Breast epithelium (tissue), 4 donors: ENCODE measurements at places on chromosomes 13 and 19. TPM values are rescaled to one million over a fixed set of nuclear protein-coding genes. Genes with fewer than 3 reads are reported as not detected.

Gene NFILZ
- not detected for total RNA-seq

Gene VSTM1
- total RNA-seq: not detected

Gene ZNF610
- 1.1 TPM for total RNA-seq

Gene ZNF560
- total RNA-seq: not detected

Gene OR7A5
- not detected for total RNA-seq

Gene ZNF177
- 8.3 TPM for total RNA-seq

Gene RASGRP4
- total RNA-seq: 0.66 TPM

Gene SLC15A1
- total RNA-seq: 1.3 TPM

Gene ACER1
- total RNA-seq: not detected

DNA sequence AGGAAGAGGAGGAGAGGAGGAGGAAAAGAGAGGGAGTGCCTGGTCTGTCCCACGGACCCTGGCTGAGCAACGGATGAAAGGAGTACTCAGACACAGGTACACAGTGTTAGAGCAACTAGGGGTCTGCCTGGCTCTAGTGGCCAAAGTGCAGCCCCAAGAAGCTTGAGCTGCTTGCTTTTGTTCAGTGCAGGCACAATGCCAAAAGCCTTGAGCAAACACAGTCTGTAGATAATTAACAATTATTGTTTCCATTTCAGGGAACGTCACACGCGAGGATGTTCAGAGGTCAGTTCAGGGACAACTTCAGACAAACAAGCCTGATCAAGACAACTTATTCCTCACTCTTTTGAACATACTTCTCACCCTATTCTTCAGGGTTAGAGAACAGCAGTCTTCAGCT is 32.2 kb upstream of the ZNF726 start:
- no peaks in the 10 kb centered on the region for H3K27me3 ChIP-seq
- DNase-seq: no peak
- H3K4me1 ChIP-seq: no peaks in the 10 kb centered on the region
- no peaks in the 10 kb centered on the region for H3K36me3 ChIP-seq

DNA sequence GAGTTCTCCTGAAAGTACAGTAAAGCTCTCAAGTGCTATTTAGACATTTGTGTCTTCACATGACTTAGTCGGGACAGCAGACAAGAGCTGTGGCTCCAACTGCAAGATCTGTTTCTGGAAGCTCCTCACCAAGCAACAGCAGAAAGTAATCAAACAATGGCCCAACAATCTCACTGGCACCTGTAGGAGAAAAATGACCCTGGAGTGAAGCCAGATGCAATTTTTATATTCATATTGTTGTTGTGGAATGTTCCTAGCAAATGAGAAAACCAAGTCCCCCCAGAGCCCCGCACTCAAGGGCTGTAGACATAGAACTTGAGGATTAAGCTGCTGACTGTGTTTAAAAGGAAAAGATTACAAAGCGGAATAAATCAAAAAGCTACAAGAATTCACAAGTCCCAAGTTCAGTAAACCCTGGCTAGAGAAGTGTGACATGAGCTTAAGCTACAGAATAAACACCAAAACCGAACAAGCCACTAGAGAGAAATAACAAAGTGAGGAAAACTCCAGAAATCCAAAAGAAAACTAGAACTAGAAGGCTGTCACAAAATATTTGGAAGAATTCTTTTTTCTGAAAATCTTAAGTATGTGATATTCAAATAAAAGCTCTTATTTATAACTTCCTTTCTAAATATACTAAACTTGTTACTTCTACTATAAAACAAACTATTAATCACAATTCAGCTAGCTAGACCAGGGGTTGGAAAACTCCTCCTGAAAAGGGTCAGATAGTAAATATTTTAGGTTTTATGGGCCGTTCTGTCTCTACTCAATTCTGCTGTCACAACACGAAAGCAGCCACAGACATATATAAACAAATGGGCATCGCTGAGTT is 454.5 kb downstream of the SUCLA2 start:
- no peaks in the 10 kb centered on the region for H3K4me1 ChIP-seq
- H3K27ac ChIP-seq: no peak overlapping the region
- no peaks in the 10 kb centered on the region for H3K36me3 ChIP-seq
- H3K27me3 ChIP-seq: no peaks in the 10 kb centered on the region

DNA sequence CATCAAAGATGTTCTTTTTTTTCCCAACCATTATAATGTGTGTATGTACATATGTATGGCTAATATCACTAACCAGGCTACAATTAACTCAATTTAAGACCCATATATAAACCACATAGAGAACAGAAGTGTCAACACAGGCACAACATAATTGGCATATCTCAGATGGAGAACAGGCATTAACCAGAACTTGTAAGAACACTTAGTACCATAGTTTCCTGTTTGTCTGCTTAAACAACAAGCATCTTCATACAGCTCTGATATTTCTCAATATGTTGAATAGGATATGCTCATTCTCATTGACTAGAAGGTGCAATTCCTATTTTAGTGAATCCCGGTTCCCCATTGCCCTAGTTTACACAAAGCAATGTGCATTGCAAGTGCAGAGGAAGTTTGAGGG is 116.9 kb upstream of the EDNRB start:
- no peaks in the 10 kb centered on the region for H3K36me3 ChIP-seq
- no peak for DNase-seq
- no peaks in the 10 kb centered on the region for H3K27me3 ChIP-seq
- H3K4me3 ChIP-seq: no peak overlapping the region
- H3K27ac ChIP-seq: no peak overlapping the region

GRCh38 chr19:45515807-45516401 is 8.6 kb downstream of the VASP start:
- H3K36me3 ChIP-seq: no peaks in the 10 kb centered on the region
- no peak overlapping the region for H3K4me3 ChIP-seq
- DNase-seq: no peak
- peak overlapping the region; percentile 80 for H3K27ac ChIP-seq

GRCh38 chr19:13964776-13965175 is 12.5 kb downstream of the DCAF15 start:
- H3K27ac ChIP-seq: no peak overlapping the region
- H3K4me3 ChIP-seq: no peak overlapping the region
- no peaks in the 10 kb centered on the region for H3K27me3 ChIP-seq
- H3K36me3 ChIP-seq: peaks cover 13% of the 10 kb centered on the region

GRCh38 chr13:59745392-59745788 is 418.3 kb downstream of the DIAPH3 start:
- no peak for DNase-seq
- H3K36me3 ChIP-seq: no peaks in the 10 kb centered on the region
- H3K4me3 ChIP-seq: no peak overlapping the region
- no peak overlapping the region for H3K27ac ChIP-seq
- H3K4me1 ChIP-seq: no peaks in the 10 kb centered on the region

- H3K36me3 ChIP-seq: no peaks in the 10 kb centered on the region
- no peaks in the 10 kb centered on the region for H3K27me3 ChIP-seq
- H3K4me3 ChIP-seq: no peak overlapping the region
These were observed 13.7 kb downstream of the RNASEH2B start for GRCh38 chr13:50923272-50923671.

GRCh38 chr19:4913996-4914735 is 4.9 kb downstream of the UHRF1 start:
- H3K4me1 ChIP-seq: peaks cover 17% of the 10 kb centered on the region
- no peak for DNase-seq
- H3K27me3 ChIP-seq: no peaks in the 10 kb centered on the region
- H3K4me3 ChIP-seq: no peak overlapping the region
- H3K36me3 ChIP-seq: no peaks in the 10 kb centered on the region

DNA sequence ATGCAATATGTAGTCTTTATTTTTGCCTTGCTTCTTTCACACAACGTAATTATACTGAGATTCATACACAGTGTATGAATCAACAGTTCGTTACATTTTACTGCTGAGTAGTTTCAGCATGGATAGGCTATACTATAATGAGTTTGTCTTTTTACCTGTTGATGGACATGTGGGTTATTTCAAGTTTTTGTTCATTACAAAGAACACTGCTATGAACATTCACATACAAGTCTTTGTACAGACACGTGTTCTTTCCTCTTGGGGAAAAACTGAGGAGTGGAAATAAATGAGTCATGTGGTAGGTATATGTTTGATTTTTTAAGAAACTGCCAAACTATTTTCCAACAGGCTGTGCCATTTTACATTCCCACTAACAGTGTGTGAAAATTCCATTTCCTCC is 35.1 kb downstream of the ENOX1 start:
- H3K27ac ChIP-seq: no peak overlapping the region
- no peaks in the 10 kb centered on the region for H3K4me1 ChIP-seq
- no peaks in the 10 kb centered on the region for H3K36me3 ChIP-seq
- no peaks in the 10 kb centered on the region for H3K27me3 ChIP-seq
- no peak for DNase-seq

DNA sequence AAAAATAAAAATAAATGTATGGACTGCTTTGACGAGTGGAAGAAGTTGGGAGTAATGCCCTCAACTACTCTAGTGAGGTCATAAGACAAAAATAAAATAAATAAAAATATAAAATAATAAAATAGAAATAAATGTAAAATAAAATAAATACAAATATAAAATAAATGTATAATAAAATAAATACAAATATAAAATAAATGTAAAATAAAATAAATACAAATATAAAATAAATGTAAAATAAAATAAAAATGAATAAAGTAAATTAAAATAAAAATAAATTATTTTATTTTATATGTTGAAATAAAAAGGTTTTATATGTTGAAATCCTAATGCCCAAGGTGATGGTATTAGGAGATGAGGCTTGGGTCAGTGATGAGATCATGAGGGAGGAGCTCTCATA is 20.1 kb upstream of the IGSF23 start:
- DNase-seq: no peak
- H3K27me3 ChIP-seq: peaks cover 15% of the 10 kb centered on the region
- no peak overlapping the region for H3K4me3 ChIP-seq

DNA sequence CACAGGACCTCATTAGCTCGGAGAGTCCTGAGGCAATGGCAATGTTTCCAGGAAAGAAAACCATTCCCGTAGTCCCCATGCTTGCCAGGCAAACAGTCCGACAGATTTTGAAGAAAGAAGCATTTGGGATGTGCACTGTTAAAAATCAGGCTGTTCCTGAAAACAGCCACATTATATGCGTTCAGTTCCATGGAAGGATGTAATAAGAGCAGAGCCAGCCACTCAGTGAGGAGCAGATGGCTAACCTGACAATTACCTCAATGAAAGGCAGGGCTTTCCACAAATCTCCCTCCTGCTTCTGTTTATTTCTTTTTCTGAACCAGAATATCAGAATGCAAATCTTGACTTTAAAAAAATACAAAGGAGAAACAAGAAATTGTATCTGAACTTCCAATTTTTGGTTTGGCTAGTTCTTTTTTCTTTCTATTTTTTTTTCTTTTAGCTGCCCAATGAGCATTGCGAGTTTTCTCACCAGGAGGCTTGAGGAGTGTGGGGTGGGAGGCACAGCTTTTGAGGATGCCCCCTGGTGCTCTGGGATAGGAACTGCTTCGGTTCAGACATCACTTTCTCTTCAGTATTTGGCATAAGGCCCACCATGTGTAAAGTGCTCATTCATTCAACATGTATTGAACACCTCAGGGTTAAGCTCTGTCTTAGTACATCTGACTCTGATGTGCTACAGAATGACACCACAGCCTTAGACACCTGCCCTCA is 124.2 kb downstream of the TBC1D4 start:
- H3K4me3 ChIP-seq: no peak overlapping the region
- DNase-seq: no peak
- no peaks in the 10 kb centered on the region for H3K36me3 ChIP-seq
- no peaks in the 10 kb centered on the region for H3K27me3 ChIP-seq
- H3K27ac ChIP-seq: no peak overlapping the region

DNA sequence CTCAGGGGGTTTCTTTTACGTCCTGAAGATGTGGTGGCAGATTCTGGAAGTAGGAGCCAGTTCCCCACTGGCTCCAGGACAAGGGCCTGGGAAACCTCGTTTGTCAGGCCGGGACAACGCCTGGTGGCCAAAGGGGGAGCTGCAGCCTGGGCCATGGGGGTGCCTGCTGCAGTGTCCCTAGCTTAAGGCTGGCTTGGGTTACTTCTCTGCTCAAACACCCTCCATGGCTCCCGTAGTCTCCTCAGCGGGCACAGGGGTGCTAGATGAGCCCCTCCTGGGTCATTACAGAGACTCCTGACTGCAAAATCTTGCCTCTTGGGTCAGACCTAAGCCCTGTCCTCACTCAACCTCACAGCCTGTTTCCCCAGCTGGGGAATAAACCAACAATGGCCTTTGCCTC is 14.7 kb downstream of the CILP2 start:
- H3K4me1 ChIP-seq: no peaks in the 10 kb centered on the region
- no peak overlapping the region for H3K4me3 ChIP-seq
- no peaks in the 10 kb centered on the region for H3K36me3 ChIP-seq
- H3K27me3 ChIP-seq: no peaks in the 10 kb centered on the region
- DNase-seq: no peak

- H3K27ac ChIP-seq: peak overlapping the region; percentile 93
- no peaks in the 10 kb centered on the region for H3K36me3 ChIP-seq
- peaks cover 11% of the 10 kb centered on the region for H3K4me1 ChIP-seq
- DNase-seq: no peak
These were observed 1.3 kb downstream of the GADD45B start for GRCh38 chr19:2477141-2477710.

DNA sequence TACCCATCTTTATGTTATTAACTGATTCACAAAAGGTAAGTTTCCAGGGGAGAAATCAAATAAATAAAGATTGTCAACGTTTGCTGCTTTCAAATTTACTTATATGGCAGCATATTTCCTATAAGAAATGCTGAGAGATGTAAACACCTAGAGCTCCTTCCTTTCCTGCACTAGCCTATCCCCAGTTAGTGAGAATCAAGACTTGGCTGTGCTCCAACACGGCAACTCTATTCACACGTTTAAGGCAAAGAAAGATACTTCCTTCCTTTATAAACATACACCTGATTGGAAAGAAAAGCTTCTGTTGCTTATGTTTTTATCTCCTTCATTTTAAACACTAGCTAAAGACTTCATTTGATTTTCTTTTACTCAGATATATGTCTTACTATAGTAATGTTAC is 107.0 kb downstream of the PCDH9 start:
- no peaks in the 10 kb centered on the region for H3K36me3 ChIP-seq
- no peak overlapping the region for H3K27ac ChIP-seq
- no peak overlapping the region for H3K4me3 ChIP-seq
- H3K27me3 ChIP-seq: no peaks in the 10 kb centered on the region
- H3K4me1 ChIP-seq: no peaks in the 10 kb centered on the region

- no peaks in the 10 kb centered on the region for H3K36me3 ChIP-seq
- no peak for DNase-seq
- no peak overlapping the region for H3K4me3 ChIP-seq
- no peaks in the 10 kb centered on the region for H3K27me3 ChIP-seq
- H3K27ac ChIP-seq: no peak overlapping the region
These were observed 85.9 kb upstream of the VSTM2B start for GRCh38 chr19:29439688-29440550.

DNA sequence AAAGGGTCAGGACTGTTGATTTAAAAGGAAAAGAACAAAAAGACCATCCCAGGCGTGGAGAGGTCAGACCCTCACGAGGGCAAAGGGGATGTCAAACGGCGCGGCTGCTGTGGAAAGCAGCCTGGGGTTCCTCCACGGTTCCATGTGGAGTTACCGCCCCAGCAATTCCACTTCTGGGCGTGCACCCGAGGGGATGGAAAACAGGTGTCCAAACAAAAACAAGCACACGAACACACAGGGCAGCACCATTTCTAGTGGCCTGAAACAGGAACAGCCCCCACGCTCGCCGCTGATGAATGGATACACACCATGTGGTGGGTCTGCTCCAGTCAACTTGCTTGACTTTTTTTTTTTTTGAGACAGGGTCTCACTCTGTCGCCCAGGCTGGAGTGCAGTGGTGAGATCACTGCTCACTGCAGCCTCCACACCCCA is 11.2 kb downstream of the AP3D1 start:
- DNase-seq: no peak
- no peaks in the 10 kb centered on the region for H3K4me1 ChIP-seq
- no peaks in the 10 kb centered on the region for H3K27me3 ChIP-seq
- H3K36me3 ChIP-seq: no peaks in the 10 kb centered on the region
